ENCODE measurements at places on chromosomes 7 and 10.

GRCh38 chr10:133245439-133246235 is 8.0 kb downstream of the VENTX start:
- DNase-seq, result no peak

DNA sequence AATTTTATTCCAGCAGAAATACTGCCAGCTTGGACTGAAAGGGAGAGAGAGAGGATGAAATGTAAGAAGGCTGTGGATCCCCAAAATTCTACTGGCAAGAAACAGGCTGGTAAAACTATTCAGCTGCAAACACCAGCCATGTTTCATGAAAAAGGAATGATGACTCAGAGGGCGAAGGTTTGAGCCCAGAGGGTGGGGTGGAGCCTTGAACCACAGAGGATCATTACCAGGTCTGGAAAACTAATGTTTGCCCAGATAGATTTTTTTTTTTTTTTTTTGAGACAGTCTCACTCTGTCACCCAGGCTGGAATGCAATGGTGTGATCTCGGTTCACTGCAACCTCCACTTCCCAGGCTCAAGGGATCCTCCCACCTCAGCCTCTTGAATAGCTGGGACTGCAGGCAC is 41.7 kb upstream of the NRF1 start:
- no peak for DNase-seq

DNA sequence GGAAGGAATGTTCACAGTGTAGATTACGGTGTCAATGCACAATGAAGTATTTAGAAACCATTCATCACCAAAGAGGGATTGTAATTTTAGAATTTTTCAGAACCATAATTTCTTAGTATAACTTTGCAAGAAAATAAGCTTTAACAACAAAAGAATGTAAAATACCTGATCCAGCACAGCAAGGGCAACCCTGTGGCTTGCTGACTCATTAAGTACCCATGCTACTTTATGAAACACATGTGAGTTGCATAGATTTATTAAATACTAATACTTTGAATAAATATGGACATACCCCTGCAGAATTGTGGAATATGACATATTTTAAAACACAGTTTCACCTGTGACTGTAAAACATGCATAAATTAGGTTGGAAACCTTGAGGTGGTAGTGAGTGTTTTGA is 281.3 kb downstream of the ZNF248 start:
- DNase-seq, result no peak

GRCh38 chr10:124533266-124533665 is 71.6 kb downstream of the LHPP start:
- no peak for DNase-seq

Measured in RPMI8226 (cell line).